Mucosa of gallbladder (tissue), 1 donor: ENCODE measurements at places on chromosomes 4 and X. TPM values are rescaled to one million over a fixed set of nuclear protein-coding genes. Genes with fewer than 3 reads are reported as not detected.

DNA sequence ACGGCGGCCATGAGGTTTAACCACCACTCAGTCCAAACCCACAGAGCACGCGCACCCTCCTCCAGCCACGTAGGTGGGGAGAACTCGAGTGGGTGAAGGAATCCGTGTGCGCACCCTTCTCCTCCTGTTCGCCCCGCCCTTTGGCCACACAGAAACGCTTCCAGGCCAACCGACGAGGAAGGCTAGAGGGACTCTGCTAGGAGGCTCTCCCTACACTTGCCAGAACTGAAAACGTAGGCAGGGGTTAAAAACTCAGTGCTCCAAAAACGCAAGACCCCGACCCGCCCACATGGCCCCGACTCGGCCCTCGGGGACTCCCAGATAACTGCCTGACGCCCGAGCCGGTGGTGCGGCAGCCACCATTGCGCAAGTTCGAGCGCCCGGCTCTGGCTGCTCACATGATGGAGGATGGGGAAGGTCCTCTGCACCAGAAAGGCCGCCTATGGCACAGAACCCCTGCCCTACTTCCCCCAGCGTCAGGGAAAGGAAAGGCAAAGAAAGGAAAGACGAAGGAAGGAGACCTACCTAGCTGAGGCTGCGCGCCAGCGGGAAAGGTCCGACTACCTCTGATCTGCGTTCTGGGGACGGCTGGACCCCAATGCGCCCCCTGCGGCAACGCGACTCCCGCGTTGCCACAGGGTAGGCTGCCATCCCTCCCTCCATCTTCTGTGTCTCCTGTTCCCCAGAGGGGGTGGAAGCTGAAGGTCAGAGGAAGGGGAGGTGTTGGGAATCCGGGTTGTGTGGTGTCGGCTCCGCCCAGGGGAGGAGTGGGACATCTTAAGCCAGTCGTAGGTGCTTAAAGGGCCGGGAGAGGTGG lies 201.9 kb upstream of the AGTR2 start:
- DNase-seq = no peak

- DNase-seq = peak; percentile 8
Measured at GRCh38 chr4:8820178-8821102, 51.2 kb downstream of the HMX1 start.

- no peak for DNase-seq
Measured at GRCh38 chrX:15468036-15468435, 25.1 kb downstream of the PIR start.

- no peak for DNase-seq
Measured at GRCh38 chr4:114384629-114385028, 214.0 kb upstream of the UGT8 start.

- DNase-seq = no peak
Measured at GRCh38 chr4:47713129-47713834, 124.6 kb downstream of the CORIN start.

- DNase-seq = no peak
Measured at GRCh38 chr4:152819026-152819645, 39.4 kb downstream of the ARFIP1 start.

DNA sequence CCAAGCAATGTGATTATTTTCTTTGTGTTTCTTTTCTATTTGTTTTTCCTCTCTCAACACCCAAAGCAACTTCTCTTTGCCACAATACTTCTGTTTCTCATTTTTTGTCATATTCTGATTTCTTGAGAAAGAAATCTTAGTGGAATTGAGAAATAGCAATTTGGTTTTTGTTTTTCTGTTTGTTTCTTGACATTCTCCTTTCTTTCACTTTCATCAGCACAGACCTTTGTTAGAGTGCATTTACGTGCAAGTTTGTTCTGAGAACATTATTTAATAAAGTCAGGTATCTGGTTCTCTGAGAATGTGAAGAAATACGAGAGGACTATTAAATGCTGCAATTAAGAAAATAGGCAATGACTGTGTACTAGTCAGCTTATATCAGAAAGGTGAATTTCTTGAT lies 608.1 kb upstream of the AADAT start:
- DNase-seq = no peak

DNA sequence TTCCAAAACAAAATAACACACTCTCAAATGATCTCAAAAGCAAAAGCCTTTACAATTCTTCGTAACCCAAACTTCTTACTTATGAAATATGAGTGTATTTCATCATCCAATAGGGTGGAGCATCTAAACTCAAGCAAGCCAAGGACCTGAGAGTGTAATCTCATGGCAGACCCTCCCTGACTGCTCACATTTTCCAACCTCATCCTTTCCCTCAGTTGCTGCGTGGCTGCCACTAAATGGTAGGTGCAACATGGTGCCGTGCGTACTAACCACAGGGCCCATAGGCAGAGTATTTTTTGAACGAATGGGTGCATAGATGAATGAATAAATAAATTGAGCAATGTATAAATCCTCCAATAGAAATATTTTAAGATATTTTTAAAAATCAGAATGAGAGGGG lies 45.4 kb downstream of the TTC29 start:
- no peak for DNase-seq

DNA sequence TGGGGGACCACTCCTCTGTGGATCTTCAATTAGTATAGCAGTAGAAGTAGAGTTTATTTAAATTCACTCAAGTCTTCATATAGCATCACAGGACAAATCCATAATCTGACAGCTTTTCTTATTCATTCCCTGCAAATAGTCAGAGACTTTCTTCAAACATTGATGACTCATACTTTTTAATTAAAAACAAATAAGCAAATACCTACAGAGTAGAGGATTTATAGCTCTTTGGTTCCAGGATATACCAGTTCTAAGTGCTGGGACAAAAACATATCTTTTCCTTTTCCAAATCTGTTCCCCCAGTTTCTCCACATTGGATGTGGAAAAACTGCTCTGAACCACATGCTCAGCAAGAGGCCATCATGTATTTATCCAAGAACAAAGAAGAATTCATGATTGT lies 24.1 kb downstream of the EMCN start:
- DNase-seq = no peak

- DNase-seq = no peak
Measured at GRCh38 chr4:48078425-48078824, 55.6 kb downstream of the TXK start.

DNA sequence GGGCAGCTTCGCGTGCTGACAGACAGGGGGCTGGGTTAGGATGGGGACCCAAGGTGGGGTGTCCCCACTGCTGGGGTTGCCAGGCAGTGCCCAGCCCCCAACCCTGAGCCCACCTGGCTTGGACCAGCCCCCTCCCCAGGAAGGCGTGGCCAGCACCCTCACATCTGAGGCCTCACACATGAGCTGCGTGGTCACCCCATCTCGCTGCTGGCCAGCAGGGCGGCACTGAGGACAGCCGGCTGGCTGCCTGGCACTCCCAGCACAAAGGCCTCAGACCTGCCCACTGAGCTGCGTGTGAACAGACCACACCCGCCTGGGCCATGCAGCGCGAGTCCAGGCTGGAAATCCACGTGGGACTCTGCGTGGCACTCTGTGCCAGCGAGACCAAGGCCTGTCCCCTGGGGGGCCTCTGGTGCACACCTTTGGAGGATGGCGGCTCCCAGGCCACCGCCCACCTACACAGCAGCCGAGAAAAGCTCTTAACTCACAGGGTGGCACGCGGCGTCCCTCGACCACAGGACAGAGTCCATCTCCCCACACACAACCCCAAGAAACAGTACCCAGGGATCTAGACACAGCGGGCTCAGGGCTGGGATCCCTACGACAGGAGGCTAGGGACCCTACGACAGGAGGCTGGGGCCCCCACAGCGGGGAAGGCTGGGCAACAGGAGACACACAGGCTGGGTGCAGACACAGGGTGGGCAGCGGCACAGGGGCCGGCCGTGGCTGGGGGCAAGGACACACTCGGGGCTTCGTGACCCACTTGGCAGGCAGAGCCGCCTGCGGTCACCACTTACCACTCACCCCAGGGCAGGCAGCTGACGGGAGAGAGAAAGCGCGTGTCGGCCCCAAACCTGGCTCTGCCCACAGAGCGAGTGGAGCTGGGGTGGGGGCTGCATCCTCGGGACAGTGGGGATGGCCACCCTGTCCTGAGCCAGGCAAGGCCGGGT lies 9.8 kb downstream of the DGKQ start:
- no peak for DNase-seq

DNA sequence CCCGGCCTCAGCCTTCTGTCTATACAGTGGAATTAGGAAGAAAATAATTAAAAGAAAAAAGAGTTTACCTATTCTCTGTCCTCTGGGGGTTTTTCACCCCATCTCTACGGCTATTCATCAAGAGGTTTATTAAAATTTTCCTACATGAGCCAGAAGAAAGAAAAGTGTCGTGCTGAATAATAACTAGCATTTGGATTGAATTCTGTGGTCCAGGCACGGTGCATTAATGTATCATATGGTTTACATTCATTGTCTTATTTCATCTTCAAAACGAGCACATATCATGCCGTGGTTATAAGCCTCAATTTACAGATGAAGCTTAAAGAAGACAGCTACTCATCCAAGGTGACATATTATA lies 5.4 kb upstream of the NAA15 start:
- DNase-seq = no peak

DNA sequence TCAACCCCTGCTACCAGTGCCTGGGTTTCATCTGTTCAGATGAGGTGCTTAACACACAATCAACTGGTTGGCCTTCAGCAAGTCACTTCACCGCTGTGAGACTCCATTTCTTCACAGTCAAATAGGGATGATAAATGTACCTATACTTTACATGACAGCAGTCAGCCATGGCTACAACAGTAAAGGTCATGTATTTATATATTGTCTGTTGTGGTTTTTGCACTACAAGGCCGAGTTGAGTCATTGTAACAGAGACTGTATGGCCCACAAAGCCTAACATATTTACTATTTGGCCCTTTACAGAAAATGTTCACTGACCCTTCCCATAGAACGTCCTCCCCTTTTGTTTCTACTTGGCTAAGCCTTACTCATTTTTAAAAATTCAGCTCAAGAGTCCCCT lies 404.6 kb upstream of the F9 start:
- no peak for DNase-seq

GRCh38 chr4:108685036-108685686 lies 34.8 kb downstream of the OSTC start:
- no peak for DNase-seq

DNA sequence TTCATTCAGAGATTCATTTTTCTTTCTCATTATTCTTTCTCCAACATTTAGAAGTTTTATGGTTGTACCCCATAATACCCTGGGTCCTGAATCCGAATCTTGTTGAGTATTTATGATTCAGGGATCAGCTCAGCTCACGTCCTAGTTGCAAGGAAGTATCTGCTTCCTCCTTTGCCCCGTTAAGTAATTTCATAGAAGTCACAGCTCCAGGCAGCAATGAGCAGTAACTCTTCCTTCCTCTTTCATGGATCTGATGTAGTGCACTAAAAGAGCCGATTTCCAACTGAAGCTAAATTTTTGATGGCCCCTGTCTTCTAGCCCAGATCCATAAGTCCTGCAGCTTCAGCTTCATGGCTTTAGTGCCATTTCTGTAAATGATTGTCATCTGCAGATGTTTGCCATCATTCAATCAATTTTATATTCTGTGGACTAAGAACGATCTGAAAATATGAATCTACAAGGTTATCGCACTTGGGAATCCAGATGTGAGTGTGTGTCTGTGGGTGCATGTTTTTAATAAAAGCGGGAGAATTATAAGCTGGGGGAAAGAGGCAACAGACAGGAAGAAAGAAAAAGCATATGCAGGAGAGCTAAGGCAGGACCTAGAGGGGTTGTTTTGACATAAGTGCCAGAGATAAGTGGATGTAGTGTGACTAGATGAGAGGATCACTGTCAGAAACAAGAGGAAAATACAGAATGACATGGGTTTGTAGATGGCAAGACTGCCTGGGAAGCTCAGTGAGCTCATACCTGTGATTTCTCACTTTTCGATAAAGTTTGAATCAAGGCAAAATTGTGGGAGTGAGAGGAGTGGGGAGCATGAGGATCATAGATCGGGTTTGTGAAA lies 17.5 kb downstream of the VEGFD start:
- no peak for DNase-seq

- DNase-seq = no peak
Measured at GRCh38 chr4:152713951-152714705, 34.3 kb upstream of the TMEM154 start.

DNA sequence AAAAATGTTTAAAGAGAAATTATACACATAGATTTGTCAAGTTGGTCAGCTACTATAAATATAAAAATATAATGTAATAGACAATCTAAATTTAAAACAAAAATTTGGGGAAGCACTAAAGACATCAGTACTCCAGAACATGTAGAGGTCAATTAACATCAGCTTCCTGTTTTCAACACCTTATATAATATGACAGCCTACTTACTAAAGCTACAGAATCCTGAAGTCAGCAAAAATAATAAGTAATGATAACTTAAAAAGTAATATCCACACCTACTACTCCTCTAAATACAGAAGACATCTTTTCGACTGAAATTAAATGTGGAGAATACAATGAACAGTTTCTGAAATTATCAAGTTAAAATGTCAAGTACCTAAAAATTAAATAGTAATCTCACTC lies 118.6 kb downstream of the LRBA start:
- no peak for DNase-seq

- no peak for DNase-seq
Measured at GRCh38 chr4:94519925-94520789, 68.4 kb downstream of the PDLIM5 start.

The NAP1L3 gene
- 5.2 TPM for total RNA-seq

The PRDM8 gene
- total RNA-seq = 4.1 TPM

The SOX3 gene
- not detected for total RNA-seq

The COX7B2 gene
- not detected for total RNA-seq

The MAGEC2 gene
- total RNA-seq = not detected

The PF4V1 gene
- total RNA-seq = not detected

The CXCL10 gene
- total RNA-seq = 0.81 TPM

The TCEAL3 gene
- total RNA-seq = 34.2 TPM
